ENCODE measurements at places on chromosomes 5 and 9.

GRCh38 chr9:16816011-16816410 lies 54.5 kb downstream of the BNC2 start:
- peak; percentile 79 for DNase-seq

GRCh38 chr5:123717139-123717538 lies 205.2 kb downstream of the CSNK1G3 start:
- DNase-seq, result peak; percentile 80

- peak; percentile 36 for DNase-seq
These were observed 297.1 kb upstream of the CD180 start for GRCh38 chr5:67493676-67494075.

GRCh38 chr5:15526413-15526812 lies 26.4 kb downstream of the FBXL7 start:
- no peak for DNase-seq

DNA sequence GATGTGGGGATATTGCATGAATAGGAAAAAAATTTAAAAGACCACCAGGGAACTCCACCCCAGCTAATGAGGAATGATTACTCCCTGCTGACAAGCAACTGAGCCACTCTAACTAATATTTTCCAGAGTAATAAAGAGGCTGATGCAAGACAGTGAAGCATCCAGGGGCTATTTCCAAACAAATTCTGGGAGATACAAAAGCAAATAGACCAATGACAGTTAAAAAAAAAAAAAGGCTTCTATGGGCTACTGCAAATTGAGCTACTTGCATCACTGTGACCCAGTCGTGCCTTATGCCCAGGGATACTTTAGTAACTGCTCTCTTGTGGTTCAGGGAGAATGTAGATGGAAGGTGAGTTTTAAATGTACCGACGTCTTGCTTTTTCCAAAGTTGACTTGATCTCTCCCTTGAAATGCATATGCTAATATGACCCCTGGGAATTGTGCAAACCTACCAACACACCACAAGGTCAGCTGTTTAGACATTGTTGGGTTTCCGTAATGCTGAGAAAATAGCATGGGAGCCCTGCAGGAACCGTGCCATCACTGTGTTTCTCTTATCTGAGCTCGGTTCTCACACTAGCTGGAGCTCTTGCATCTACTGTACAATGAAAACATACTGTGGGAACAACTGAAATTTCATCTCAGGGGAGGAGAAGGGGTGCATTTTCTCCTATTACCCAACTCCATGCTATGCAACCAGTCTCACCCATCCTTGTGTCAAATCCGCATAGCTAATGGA lies 250.6 kb upstream of the MAP3K1 start:
- no peak for DNase-seq

GRCh38 chr5:173789031-173789920 lies 98.9 kb upstream of the CPEB4 start:
- peak; percentile 89 for DNase-seq

- no peak for DNase-seq
These were observed 1727.2 kb downstream of the MAT2B start for GRCh38 chr5:165232509-165233028.

GRCh38 chr9:116149844-116150243 lies 3.7 kb upstream of the PAPPA start:
- DNase-seq, result no peak

- DNase-seq, result no peak
These were observed 459.1 kb downstream of the SPOCK1 start for GRCh38 chr5:137040024-137040423.

DNA sequence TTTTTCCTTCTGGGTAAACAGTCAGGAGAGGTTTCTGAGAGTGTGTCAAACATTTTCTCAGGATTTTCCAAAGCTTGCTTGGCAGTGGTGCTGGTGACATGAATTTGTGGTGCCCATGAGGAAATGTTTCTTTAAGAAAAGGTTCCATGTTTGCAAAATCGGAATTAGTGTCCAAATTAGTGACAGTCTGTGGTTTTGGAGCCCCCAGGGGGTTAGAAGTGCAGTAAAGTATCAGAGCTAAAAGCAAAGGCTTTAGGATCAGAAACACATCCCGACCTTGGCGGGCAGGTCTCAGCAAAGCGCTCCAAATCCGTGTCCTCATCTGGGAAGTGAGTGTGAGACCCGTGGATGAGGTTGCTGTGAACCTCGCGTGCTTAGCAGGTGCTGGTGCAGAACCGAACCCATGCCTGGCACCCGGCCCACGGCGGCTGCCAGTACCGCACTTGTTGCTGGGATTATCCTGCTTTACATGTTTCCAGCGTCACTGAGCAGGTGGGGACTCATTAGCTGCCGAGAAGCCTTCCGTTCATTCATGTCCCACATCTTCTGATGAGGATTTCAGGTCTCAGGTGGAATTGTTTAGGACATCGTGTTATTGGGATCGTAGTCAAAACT lies 70.8 kb upstream of the COL5A1 start:
- no peak for DNase-seq

GRCh38 chr5:16568875-16569580 lies 47.8 kb downstream of the RETREG1 start:
- DNase-seq, result no peak

DNA sequence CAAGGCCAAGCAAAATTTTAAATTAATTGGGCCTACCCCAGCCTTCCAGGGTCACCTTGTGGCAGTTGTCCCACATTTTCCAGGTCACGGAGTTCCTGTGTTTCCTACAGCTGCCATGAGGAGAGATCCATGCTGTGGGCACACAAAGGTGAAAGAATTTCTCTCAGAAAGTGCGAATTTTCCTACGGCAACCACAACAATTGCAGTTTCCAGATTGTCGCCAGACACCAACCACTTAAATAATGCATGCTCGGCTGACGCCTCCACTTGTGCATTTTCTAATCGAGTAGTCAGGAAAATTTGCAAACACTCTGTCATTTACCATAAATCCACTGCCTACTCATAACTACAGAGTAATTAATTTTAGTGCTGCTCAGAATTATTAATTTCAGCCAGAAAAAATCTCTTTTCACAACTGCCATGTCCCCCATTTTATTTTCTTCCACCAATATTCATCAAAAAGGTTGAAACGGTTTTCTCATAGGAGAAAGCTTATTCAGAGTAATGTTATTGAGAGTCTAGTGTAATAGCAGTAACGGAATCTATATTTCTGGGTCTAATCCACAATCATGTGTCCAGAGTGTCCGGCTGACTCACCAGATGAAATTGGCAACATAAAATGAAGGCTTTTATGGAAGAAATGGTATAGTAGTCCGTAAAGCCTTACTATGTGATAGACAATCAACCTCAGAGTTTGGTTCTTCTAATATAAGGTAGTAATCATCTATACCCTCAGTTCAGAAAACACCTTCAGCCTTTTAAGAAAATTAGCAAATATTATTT lies 389.8 kb downstream of the NR2F1-AS1 start:
- no peak for DNase-seq

DNA sequence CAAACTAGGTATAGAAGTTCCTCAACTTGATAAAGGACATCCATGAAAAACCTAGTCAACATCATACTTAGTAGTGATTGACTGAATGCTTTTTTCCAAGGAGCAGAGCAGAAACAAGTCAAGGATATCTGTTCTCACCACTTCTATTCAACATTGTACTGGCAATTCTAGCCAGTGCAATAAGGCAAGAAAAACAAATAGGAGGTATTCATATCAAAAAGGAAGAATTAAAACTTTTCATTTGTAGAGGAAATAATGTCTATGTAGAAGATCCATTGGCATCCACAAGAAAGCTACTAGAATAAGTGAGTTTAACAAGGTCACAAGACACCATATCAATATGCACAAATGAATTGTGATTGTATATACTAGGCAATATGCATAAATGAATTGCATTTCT lies 28.2 kb upstream of the ORM1 start:
- no peak for DNase-seq

Measured in renal cortical epithelial cell (primary cell).